ENCODE measurements at places on chromosomes 11 and 22.

GRCh38 chr11:61378713-61379313, 13.6 kb upstream of the TMEM216 start:
- no peak for DNase-seq

- no peak for DNase-seq
These were observed 42.6 kb downstream of the APLP2 start for GRCh38 chr11:130112071-130112830.

DNA sequence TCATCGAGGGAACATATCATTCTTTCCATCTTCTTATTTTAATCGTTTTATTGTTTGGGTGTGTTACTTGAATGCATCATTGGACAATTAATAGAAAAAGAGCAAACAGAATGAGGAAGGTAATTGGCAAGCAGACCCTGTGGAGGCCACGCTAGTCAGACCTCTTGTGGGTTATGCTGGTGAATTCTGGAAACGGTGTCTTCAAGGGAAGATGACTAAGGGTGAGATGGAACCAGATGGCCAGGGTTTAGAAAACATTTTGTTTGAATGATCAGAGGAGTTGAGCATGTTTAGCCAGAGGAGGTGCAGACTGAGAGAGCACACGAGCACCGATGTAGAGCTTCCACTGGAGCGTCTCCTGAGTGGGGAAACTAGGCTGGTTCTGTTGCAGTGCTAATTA, 8.5 kb downstream of the ST14 start:
- no peak for DNase-seq

- no peak for DNase-seq
These were observed 2.6 kb upstream of the PATZ1 start for GRCh38 chr22:31348766-31349165.

GRCh38 chr22:23826510-23827350, 12.1 kb downstream of the DERL3 start:
- no peak for DNase-seq

GRCh38 chr11:119691701-119692539, 37.1 kb downstream of the NECTIN1 start:
- no peak for DNase-seq

DNA sequence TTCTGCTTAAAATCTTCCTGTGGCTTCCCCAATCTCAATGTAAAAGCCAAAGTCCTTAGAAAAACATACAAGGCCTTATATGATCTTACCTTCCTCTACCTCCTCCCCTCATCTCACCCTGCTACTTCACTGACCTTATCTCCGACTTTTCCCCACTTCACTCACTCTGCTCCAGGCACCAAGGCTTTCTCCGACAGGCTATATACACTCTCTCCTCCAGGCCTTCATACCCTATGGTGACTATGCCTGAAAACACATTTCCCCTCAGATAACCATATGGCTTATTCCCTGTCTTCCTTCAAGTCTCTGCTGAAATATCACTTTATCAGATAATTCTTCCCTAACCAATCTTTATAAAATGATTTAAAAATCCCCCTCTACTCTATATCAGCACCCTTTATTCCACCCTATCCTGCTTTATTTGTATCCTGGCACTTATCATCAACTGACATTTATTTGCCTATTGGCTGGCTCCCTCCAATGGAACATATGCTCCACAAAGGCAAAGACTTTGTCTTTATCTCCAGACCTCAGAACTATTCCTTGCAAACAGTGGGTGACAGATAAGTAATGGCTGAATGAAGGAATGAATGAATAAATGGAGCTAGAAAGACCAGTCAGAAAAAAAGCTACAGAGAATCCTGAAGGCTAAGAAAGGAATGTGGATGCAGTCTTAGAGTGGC, 52.7 kb downstream of the PAK1 start:
- no peak for DNase-seq

DNA sequence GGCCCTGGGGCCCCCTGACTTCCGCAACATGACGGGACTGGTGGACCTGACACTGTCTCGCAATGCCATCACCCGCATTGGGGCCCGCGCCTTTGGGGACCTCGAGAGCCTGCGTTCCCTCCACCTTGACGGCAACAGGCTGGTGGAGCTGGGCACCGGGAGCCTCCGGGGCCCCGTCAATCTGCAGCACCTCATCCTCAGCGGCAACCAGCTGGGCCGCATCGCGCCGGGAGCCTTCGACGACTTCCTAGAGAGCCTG, 992 bp downstream of the LRFN4 start:
- DNase-seq, result no peak

DNA sequence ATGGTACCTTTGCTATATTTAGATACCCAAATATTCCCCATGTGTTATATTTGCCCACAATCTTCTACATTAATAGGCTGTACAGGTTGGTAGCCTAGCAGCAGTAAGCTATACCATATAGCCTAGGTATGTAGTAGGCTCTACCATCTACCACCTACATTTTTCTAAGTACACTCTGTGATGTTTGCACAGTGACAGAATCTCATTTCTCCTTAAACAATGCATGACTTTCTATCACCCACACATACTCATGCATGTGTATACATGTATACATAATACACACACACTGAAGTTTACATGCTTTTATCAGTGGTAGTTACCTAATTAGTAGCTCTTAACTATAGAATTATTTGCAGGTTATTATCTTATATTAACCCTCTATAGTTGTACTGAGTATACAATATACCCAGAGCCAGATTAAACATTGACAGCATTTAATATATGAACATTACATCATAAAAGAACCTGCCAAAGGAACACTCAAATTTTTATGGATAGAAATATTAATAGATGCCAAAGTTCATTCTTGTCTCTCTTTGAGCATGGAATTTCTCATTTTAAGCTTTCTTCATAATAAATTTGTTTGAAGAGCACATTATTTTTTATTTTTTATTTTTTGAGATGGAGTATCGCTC, 51.4 kb downstream of the ELP4 start:
- DNase-seq, result no peak

DNA sequence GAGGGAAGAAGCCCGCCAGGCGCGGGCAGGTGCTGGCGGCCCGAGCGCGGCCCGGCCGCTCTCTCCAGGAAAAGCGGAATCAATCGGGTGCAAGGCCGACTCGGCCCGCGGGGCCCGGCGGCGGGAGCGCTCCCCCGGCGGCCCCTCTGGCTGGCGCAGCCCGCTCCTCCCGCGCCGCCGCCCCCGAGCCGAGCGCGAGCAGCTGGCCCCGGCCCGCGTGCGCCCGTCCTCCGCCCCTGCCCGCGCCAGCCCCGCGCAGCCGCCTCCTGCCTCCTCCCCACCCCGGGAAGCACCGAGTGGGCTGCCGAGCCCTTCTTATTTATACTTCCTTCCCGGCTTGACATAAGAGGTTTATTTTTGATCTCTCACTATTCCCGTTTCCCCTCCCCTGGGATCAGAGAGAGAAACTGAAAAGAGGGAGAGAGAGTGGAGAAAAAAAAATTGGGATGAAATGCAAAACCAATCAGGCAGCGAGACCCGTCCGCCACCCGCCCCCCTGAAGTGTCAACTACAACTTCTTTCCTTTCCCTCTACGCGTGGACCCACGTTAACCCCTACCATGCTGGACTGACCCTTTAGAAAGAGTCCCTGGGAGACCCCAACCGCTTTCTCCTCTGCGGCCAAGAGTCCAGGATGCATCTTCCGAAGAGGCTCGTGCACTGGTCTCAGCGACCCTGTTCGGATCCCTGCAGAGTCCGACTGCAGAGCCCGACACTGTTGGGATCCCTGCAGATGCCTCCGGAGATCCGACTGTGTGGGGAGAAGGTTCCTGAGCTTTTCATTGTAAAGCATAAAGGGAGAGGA, at the start of gene ADAMTS8:
Gene ADAMTS8 (minus strand): TSS at position 294 of the 804 bp plus-strand sequence. CDS start 323 bp downstream, outside the sequence.
- DNase-seq, result no peak

- no peak for DNase-seq
These were observed 16.2 kb upstream of the MUC5B start for GRCh38 chr11:1206391-1207271.

- DNase-seq, result no peak
These were observed 14.8 kb downstream of the LMO2 start for GRCh38 chr11:33877038-33877437.
